ENCODE measurements at places on chromosomes 1 and 21. TPM values are rescaled to one million over a fixed set of nuclear protein-coding genes. Genes with fewer than 3 reads are reported as not detected.

DNA sequence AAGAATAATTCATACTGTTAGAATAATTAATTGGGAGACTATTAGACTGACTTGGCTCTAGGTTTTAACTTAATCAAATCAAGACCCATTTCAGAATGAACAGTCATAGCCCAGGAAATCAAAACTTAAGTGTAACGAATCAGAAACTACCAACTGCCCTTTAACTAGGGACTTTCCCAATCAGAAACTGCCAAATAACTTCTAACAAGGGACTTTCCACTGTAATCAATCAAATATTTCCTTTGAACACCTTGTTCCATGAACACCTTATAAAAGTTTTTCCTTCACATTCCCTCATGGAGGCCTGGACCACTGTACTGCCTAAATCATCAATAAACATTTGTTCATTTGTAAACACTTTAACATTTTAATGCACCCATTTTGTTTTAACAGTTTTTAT, 1054.7 kb upstream of the TMPRSS15 start:
- DNase-seq: no peak

DNA sequence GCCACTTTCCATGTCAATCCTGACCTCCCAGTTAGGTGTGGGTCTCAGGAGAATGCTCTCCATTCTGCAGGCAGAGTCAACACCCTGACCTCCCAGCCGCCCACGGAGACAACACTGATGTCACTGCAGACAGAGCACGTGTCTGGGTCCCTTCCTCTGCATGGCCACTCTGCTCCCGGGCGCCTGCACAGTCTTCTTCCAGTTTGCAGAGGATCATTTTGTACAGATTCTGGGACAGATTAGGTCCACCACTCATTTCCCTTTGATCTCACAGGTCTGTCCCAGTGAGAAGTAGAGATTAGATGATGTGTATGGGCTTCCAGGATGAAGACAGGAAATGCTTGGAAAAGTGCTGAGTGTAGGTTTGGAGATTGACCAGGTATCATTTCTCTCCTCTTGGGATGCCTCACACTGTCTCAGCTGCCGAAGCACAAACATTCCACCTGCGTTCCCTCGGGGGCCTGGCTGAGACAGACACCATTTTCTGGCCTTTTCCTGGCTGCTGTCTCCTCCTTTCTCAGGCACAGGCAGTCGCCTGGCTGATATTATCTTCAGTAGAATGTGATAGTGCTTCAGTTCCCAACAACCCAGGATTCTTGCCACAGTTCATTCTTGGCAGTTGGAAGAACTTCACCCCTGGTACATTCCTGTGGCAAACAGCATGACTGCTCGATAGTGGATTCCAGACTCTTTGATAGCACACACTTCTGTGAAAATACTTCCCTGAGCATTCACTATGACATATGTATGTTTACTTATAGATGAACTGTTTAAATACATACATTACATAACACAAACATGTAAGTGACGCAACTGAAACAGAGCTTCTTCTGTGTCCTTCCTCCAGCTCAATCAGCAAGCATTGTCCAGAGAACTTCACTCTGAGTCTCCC, 7.9 kb downstream of the MYBPHL start:
- DNase-seq: no peak

DNA sequence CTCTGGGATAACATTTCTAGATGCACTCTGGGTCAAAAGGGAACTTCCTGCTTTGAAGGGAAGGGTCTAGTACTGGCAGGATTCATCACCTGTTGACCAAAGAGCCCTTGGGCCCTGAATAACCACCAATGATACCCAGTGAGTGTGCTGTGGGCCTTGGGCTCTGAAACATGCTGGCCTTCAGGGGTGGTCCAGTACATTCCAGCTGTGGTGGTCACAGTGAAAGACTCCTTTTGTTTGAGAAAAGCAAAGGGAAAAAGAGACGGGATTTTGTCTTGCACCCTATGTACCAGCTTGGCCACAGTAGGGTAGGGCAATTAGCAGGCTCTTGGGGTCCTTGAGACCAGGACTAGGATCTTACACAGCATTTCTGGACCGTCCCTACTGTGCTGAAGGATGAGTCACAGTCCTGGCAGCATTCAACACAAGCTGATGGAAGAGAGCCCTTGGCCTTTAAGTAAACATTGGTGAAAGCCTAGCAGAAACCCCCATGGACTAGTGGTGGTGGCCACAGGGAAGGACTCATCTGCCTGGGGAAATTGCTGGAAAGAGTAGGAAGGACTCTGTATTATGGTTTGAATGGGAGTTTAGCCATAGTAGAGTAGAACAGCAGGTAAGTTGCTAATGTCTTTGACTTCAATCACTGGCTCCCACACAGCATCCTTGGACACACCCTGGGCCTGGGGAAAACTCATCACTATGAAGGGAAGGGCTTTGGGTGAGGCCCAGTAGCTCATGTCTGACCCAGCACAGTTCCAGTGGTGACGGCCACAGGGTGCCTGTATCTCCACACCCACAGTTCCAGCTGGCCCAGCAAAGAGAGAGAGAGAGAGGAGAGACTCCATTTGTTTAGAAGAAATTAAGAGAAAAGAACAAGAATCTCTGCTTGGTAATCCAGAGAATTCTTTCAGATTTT, 87.5 kb downstream of the COL24A1 start:
- no peak for DNase-seq

DNA sequence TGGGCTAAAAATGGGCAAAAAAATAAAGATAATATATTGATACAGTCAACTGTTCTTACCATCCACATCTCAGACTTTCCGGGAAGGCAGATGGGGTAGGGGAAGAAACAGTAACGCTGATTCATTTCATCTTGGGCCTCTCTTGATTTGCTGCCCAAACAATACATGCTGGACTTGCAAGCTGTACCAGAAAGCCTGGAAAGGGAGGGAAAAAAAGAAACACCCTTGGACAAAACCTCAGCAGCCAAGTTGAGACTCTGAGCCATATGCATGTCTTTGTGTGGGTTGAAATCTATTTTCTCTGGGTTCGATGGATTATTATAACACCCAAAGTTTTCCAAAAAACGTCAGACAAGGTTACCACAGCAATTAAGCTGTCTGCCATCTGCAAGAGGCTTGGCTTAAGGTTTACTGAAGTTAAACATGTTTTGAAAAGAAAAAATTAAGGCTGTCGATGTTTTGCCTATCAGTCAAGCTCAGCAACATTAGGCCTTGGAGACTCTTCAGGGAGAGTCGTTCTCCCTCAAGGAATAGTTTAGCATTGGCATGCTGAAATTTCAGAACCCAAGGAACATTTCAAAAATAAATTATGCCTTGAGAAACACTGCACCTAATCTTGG, 71.2 kb downstream of the PSMG1 start:
- DNase-seq: no peak

DNA sequence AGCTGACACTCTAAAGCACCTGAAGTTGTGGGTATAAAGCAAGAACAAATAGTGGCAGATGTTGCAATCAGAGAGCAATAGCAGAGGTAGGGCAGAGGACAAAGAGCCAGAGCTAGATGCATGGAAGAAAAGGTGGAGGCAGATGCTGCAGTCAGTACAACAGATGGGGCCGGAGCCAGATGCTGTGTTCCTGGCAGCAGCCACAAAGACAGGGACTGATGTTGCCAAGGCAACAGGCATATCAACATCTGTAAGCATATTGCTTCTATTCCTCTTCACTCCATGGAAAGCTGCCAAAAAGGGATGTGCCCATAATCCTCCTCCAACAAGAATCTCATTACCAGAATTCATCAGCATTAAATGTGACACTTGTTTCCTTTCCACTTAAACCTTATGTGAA, 108.0 kb downstream of the TNNI3K start:
- DNase-seq: no peak

- DNase-seq: no peak
These were observed 11.2 kb downstream of the TRAF3IP3 start for GRCh38 chr1:209767096-209767495.

- no peak for DNase-seq
These were observed 181.0 kb downstream of the PTPRU start for GRCh38 chr1:29417147-29417858.

DNA sequence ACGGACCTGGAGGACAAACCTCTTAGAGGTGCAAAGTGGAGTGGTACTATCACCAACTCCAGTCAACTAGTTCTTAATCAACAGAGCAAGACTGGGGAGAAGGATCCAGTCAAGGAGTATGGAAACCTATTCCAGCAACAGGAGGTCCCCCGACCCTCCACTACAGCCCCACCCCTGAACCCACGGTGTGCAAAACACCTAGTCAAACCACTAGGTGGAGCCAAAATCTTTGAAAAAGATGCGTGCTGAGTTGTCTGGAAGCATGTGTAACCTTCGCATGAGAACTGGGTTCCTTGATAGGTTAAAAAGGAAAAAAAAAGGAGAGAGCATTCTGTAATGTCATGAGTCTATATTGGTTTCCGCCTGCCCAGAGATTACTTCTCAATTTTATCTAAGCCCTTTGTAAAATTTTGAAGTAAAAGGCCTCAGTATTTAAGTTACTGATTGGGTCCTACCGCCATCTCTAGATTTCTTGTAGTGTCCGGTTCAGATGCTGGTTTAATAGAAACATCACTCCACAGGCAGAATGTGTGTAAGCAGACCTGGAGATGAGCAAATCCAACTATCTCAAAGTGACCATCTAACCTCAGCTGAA, 81.9 kb upstream of the HAO2 start:
- DNase-seq: no peak

DNA sequence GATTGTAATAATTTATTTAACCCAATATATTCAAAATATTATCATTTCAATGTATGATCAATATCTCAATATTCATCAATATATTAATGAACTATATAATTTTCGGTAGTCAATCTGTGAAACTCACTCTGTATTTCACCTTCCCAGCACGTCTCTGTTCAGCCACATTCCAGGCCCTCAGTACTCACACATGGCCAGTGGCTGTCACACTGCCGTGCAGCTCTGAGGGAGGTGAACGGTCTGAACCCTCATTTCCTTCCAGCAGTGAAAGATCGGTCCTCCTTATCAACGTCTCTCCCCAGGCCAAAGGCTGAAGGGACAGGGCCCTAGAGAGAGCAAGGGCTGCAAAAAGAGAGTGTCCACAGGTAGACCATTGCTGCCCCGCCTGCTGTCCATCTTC, 39.5 kb upstream of the ZNF124 start:
- no peak for DNase-seq

- DNase-seq: peak; percentile 59
These were observed 14.1 kb upstream of the DEGS1 start for GRCh38 chr1:224168859-224169380.

DNA sequence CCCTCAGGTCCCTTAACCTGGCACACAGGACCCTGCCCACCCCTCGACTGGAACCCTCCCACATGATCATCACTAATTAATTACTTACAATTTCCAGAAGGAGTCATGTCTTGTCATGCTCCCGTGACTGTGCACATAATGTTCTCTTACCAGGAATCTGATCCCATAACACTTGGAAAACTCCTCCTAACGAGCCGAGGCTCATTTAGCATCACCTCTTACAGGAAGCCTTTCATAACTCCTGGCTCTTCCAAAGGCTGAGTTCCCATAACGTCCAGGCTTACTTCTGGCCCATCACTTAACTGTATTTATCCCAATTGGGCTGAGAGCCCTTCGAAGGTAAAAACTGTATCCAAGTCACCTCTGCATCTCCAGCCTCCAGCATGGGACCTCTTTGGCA, 147.9 kb upstream of the JUN start:
- DNase-seq: no peak

- no peak for DNase-seq
These were observed 16.4 kb downstream of the SPRTN start for GRCh38 chr1:231354330-231355020.

- DNase-seq: peak; percentile 55
These were observed 25.4 kb downstream of the PIGM start for GRCh38 chr1:160006312-160006940.

DNA sequence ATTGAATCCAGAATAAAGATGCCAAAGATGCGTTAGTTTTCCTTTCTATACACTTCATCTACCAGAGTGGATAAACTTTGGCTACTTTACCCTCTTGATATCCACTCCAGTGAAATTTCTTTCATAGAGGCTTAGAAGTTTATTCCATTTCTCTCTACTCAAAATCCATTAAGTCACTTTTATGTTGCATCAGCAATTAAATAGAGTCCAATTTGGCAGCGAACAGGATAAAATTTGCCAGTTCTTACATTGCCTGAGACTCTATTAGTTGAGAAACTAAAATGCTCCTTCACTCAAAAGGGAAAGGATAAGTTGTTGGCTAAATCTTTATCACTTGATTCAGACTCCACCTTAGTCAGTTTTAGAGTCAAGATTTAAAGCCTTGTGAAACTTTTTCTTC, 57.9 kb downstream of the ACBD6 start:
- DNase-seq: no peak

DNA sequence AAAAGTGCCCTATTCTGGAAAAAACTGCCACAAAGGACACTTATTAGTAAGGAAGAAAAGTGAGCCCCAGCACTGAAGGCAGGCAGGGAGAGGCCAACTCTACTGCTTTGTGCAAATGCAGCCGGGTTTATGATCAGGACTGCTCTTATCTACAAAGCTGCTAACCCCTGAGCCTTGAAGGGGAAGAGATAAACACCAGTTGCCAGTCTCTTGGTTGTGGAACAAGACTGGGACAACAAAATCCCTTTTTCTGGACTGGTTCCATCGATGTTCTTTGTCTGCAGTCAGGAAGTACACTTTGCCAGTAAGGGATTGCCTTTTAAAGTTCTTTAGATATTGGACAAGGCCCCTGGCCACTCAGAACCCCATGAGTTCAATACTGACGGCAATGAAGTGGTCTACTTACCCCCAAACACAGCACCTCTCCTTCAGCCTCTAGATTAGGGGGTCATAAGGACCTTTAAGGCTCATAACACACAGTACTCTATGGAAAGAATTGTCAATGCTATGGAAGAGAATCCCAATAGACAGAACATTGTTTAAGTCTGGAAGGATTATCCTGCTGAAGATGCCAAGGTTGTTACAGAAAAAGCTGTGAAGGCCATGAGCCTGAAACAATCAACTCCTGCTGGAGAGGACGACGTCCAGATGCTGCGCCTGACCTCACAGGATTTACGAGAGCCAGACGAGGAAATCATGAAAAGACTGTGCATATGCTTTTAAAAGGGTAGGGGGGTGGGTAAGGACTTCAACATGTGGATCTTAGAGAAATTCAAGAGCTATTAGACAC, 43.6 kb downstream of the GNB1 start:
- DNase-seq: no peak

Gene ZNF648
- not detected for total RNA-seq

Gene IL19
- total RNA-seq: not detected

Gene ASTN1
- total RNA-seq: not detected

Gene GPR137B
- total RNA-seq: 10.5 TPM

Gene FAM177B
- not detected for total RNA-seq

Gene UMODL1
- total RNA-seq: not detected
